ENCODE measurements at places on chromosomes 5 and 9.
A peak's percentile ranks its signal among the peaks of the same experiment; 100 is the strongest.

- DNase-seq = no peak
These were observed 568.9 kb downstream of the DMRTA1 start for GRCh38 chr9:23015557-23015956.

DNA sequence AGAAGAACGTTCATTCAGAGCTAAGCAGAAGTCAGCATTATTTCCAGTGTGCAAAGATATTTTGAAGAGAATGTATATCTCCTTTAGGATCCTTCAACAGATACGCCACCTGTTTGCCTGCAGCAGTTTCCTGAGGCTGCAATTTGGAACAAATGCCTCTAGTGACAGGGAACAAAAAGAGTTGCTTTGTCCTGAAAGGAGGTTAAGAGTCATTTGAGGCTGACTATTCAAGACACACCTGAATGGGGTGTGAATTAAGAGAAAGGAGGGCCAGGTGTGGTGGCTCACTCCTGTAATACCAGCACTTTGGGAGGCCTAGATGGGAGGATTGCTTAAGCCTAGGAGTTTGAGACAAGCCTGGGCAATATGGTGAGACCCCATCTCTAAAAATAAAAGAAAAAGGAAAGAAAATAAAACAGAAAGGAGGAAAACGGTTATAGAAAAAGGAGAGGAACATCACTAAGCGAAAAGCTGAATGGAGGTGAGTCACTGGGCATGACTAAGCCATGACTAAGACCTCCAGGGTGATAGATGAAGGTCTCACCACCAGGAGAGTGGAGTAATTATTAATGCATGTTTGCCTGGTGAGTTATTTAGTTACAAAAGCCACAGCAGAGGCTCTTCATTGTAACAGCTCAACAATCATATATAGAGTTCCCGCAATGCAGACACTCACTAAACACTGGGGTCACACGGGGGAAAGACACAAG lies 255.2 kb upstream of the TNC start:
- no peak for DNase-seq

DNA sequence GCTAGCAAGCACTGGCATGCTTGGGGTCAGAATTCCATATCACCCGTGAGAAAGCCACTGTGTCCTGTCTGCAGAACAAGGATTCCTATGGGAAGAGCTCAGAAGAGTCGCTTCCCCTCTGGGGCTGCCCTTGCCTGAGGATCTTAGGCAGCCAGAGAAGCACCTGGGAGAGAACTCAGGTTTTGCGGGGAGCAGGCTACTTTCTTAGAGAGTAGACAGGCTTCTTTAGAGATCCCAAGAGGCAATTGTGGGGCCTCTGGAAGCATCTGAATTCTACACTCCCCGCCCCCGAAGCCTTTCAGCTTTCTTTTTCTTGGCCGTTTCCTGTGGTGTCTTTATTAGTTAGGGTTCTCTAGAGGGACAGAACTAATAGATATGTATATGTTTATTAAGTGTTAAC lies 40.9 kb downstream of the PHF2 start:
- DNase-seq = no peak

DNA sequence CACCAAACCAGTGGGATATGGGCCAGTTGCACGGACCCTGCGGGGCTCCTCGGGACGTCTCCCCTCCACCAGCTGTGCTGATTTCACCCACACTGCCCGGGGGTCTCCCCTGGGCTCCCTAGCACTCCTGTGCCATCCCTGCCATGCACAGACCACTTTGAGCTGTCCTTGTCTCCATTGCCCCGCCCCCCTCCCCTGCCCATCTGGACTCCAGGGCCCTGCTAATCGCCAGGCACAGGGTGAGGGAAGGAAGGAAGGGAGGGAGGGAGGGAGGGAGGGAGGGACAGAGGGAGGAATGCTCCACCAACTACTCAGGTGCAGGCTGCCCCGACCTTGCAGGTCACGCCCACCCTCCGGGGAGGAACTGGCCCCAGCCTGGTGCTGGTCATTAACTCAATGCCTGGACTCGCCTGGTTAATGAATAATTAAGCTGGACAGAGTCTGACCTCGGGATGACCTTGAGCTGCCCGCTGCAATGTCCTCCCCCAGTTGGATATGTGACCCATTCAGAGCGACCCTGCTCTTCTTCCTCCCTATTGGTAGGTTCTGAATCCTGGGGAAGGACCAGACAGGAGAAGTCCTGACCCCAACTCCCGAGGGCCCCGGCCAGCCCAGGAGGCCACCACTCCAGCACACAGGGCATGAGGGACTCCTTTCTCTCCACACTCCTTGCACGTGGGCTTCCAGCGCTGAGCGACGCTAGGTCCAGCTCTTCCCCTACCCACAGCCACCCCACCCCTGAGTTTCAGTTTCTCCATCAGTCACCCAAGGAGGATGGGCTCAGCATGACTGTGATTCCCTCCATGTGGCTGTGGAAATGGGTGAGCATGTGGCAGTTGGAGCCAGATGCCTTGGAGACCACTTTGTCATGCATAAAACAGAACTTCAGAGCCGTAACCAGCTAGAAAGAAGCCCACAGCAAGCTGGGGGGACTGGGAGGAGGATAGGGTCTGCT lies 62.1 kb downstream of the C9orf50 start:
- DNase-seq = no peak

DNA sequence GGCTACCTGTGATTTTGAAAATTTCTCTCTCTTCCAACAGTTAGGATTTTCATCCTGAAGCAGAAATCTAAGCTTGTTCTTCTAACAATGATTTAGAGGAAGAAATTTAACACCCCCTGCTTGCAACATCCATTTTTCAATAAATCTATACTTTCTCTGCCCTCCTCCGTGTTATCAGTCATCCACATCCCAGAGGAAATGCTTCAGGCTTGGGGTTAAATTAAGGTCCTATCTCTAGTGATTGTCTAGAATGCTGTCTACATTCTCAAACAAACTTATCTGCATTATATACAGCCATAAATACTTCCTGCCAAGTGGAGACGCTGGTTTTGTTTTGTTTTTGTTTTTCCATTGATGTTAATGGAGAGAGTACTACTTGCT lies 371.0 kb downstream of the CSNK1G3 start:
- DNase-seq = no peak

- DNase-seq = peak; percentile 15
These were observed 177.0 kb upstream of the MVB12B start for GRCh38 chr9:126149661-126150060.

DNA sequence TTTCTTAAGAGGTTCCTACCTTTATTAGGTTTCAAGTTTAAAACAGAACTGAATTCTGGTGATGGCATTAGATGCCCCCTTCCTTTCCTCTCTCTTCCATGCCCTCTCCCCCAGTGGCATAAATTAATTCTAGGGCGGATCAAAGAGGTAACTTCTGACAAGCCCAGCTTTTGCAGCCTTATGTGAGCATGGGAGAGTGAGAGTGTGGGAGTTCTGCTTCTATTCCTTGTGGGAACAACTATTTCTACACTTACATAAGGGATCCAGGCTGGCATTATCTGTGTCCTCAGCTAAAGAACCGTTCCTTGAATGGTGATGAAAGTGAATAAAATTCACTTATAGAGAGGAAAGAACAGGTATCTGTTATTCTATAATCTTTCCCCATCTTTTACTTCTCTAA lies 437.6 kb downstream of the KIF4B start:
- no peak for DNase-seq

DNA sequence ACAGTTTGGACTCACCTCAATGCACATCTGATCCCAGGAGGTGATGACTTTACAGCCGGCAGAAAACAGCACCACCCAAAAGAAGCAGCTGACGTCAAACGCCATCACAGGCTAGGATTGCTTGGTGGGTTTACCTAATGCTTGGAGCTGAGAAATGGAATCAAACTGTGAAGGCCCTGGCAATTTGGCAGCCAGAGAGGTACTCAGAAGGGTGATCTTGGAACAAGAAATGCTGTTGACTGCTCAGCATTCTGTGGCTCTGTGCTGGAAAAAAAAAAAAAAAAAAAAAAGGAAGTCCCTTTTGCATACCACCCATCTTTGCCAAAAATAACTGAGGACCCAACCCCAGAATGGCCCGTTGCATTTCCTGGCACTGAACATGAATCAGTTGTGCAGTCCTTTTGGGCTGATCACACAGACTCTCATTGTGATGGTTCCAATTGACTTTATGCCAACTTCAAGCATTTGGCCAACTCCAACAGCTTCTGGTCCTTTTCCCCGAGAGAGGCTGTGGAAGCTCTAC lies at the start of gene CD180:
CD180 (minus strand) TSS at position 263 of the 523 bp plus-strand sequence; CDS start at position 105, 158 bp downstream.
- no peak for DNase-seq

DNA sequence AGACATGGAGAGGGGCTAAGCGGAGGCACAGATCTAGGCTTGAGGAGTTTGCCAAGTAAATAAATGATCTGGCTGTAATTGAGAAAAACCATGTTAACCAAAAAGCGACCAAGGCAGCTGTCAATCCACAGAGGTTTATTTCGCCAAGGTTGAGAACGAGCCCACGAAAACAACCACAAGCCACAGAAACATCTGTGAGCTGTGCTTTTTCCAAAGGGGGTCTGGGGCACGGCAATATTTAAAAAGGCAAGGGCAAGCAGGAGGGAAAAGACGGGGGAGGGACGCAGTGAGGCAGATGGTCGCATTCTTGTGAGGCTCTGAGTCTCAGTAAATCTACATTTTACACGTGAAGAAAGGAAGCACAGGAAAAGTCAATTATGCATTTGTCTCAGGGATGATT lies 25.4 kb downstream of the CCT5 start:
- no peak for DNase-seq

DNA sequence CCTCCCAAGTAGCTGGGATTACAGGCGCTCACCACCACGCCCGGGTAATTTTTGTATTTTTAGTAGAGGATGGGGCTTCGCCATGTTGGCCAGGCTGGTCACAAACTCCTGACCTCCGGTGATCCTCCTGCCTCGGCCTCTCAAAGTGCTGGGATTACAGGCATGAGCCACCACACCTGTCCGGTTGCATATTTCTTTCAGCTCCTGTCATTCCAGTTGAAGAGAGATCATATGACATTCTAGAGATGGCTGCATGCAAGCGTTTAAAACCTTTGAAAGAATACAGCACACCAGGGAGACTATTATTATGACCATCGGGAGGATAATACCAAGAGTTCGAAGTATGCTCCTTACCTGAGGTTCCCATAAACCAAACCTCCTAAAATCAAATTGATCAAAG lies 9.6 kb upstream of the NIM1K start:
- no peak for DNase-seq

- DNase-seq = no peak
These were observed 467 bp upstream of the SMIM32 start for GRCh38 chr5:136193322-136193935.

DNA sequence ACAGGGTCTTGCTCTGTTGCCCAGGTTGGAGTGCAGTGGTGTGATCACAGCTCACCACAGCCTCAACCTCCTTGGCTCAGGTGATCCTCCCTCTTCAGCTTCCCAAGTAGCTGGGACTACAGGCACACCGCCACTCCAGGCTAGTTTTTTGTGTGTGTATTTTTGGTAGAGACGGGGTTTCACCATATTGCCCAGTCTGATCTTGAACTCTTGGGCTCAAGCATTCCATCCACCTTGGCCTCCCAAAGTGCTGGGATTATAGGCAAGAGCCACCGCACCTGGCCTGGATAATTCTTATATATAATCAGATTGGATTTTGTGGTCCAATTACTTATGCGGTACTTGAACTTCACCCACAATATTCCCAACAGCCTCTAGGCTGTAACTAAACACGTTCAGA lies 19.8 kb downstream of the CCDC69 start:
- no peak for DNase-seq

DNA sequence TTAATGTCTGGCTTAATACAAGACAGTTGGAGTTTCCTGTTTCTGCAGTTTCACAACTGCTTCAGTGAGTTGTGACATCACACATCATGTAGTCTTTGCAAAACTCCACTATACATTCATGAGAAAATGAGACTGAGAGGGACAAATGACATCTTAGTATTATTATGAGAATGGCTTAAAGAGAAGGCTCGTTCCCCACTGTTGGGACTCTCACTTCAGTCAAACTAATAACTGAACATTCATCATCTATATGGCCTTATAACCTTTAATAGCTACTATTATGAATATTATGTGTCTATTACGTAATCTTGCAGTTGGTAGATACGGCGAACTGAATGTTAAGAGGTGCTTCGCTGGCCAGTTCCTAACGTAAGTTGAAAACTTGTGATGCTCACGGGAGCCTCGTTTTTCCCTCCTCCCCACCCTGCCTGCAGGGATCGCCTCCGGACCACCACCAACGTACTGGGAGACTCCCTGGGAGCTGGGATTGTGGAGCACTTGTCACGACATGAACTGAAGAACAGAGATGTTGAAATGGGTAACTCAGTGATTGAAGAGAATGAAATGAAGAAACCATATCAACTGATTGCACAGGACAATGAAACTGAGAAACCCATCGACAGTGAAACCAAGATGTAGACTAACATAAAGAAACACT lies 79.4 kb downstream of the SLC1A3 start:
- peak; percentile 77 for DNase-seq

GRCh38 chr5:69000216-69000919 lies 93.4 kb upstream of the SLC30A5 start:
- DNase-seq = no peak

DNA sequence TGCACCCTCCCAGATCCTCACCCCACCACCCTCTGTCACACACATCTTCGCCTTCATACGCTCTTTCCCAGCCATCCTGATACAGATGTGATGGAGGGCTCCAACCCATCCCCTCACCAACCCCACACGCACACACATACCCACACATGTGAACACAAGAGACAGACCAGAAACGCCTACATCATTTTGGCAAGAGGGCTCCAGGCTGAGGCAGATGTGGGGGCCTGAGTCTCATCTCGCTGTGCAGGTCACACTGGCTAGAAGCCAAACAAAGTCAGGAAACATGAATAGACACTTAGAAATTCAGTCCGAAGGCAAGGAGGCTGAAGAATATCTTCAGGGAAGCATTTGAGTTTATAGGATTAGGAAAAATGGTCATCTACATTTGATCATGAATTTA lies 6.2 kb downstream of the PRDM12 start:
- DNase-seq = no peak

DNA sequence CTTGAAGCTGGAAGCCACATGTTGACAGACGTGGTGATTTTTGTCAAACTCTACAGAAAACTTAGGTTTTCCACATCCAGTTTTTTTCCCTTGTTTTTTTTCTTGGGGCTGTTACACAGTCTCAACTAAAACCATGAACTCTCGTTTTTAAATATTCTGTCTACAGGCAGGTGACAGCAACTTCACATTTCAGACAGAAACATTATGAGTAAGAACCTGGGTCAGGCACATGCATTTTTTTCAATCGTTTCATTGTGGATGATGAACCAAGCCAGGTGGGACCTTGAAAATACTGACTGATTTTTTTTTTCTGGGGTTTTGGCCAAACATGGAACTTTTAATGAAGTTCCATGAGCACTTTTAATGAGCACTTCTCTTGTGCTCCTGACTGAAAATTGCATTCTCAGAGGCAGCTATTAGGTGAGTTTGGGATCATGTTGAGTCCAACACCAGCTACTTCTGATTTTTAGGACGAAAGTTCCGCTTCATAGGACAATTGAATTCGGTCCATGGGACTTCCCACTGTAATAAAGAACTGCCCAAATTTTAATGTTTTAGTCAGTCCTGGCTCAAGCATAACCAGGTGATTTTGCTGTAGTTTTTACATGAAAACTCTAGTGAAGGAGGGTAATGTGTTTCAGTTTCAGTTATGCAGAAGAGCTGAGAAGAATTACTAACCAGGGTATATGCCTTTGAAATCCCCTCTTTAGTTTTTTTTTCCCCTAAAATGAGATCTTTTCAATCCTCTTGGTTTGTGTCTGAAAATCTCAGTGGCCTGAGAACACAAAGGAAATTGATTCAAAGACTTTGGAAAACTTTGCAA lies 93.2 kb upstream of the ADAMTS16 start:
- no peak for DNase-seq

Data from hematopoietic multipotent progenitor cell treated with erythropoietin and hydrocortisone succinate and interleukin-3 and kit ligand, for 4 days (in vitro differentiated cells).